NK-92 treated with Interleukin-12 subunit alpha and Interleukin-12 subunit beta, amount 100 ng/mL, for 24 hours (cell line): ENCODE measurements at places on chromosomes 11 and 22.

- no peak for DNase-seq
These were observed 24.1 kb downstream of the RGL4 start for GRCh38 chr22:23714596-23715578.

- no peak for DNase-seq
These were observed 14.7 kb upstream of the TAB1 start for GRCh38 chr22:39384750-39385480.

DNA sequence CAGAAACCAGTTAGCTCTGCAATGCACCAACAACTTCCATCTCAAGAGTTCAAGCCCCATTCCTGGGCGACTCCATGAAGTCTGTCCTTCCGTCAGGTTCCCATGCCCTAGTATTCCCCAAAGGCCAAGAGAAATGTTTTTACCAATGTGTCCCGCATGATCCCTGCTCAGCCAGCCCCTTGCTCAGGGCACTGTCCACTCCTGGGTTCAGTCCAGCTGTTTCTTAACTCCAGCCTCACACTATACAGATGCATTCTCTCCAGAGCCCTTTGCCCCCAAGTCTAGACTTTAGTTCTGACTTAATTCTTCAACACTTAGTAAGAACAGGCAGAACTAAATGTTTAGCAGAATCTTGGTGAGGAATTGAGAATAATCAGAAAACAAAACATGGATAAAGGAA is 497.5 kb downstream of the SOX6 start:
- DNase-seq, result no peak

- no peak for DNase-seq
These were observed 67.7 kb downstream of the CELSR1 start for GRCh38 chr22:46469711-46470110.

- no peak for DNase-seq
These were observed 117.8 kb downstream of the INSC start for GRCh38 chr11:15232496-15232895.
